ENCODE measurements at places on chromosomes 1 and 21.

DNA sequence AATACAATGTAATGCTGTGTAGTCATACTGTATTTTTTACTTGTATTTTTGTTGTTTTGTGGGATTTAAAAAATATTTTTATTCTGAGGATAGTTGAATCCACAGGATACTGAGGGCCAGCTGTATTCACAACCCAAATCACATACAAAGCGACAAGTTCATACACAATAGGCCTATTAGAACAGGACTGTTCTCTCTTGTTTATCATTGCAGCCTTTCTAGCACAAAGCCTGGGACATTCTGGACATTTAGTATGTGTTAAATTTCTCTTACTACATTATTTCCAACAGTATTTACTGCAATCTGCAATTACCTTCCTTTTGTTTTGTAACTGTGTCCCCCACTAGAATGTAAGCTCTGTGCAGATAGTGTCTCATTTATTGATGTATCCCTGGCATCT, 65.4 kb downstream of the SLC35A3 start:
- DNase-seq: no peak

GRCh38 chr21:43289442-43289841, 120.6 kb downstream of the CRYAA start:
- no peak for DNase-seq

DNA sequence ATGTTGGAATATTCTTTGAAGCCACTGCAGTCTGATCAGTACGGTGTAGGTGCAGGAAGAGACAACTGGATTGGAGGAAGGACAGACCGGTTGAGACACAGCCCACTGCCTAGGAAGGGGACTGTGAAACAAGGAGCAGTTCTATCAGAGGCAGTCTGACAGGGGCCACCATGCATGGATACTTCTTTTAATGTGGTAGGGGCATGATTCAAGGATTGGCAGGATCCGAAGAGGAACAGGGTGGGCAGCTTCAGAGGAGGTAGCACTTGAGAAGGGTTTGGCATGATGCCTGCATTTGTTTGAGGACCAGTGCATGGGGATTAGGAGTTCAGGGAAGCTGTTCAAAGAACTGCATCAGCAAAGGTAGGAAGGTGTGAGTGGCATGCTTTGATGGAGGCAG, 167.9 kb downstream of the DYRK1A start:
- no peak for DNase-seq

DNA sequence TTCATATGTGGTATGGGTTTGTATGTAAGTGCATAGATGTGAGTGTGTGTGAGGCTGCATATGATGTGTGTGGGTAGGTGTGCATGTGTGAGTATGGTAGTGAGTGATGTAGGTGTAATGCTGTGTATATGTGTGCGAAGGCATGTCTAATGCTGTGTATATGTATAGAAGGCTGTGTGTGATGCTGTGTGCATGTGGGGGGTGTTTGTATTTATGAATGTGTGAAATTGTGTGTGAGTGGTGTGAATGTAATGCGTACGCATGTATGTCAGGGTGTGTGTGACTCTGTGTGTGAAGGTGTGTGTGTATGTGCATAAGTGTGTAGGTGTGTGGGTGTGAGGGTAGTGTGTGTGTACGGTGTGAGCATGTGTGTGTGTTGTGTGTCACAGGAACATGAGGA, 300.0 kb downstream of the OMA1 start:
- no peak for DNase-seq

DNA sequence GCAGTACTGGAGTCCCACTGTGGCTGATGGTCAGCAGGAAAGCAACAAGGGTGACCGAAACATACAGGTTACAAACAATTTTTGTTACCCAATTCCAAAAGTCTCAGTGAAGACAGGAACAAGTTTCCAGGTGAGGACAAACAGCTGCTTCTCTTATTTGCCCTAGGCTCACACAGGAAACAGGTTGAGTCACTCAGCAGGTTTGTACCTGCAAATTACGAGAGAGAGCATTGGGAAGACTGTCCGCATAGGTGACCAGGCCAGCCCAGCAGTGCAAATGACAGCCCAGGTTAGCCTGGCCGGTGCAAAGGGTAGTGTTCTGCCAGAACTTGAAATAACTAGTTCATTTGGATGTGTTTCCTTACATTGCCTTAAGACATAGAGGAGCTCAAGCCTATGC, 40.0 kb upstream of the DSCAM start:
- DNase-seq: no peak

DNA sequence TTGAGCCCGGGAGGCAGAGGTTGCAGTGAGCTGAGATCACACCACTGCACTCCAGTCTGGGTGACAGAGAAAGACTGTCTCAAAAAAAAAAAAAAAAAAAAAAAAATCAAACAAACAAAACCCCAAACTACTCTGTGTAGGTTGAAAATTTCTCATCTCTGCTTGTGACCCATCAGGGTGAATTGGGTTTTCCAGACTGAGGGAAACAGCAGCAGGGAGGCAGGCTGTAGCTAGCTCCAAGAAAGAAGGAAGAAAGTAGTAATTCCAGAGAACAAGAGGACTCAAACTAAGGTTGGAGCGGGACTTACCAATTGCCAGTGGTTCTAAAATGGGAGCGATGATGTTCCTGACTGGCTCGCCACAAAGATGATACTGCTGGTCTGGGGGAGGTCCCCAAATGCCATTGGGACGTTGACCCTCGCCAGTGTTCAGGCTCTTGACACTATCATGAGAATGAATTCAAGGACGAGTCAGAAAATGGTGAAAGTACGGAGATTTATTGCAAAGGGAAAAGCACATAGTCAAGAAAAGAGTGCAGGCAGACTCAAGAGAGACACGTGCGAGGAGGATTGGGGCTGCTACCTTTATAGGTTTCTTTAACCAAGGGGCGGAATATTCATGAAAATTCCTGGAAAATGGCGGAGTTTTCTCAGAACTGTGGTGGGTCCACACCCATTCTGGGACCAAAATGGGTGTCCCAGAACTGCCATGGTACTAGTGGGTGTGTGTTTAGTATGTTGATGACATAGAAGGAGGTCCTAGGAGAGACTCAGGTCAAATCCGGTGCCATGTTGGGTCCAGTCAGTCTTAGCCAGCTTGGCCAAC, 13.4 kb downstream of the AADACL4 start:
- no peak for DNase-seq

DNA sequence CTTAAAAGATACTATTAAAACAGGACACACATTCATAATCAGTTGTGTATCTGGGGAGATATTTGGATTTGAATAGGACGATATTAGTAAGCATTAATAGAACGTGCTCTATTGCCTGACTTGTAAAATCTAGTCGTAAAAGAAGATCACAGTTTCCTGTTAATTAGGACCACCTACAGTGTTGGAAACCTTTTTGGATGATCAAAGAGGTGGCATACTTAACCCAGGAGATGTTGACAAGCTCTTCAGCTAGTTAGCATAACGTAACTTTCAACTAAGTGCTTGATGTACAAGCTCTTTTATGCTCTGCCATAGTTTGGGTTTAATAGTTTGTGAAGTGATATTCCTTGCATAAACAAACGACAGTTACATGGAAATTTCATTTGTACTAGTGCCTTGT, 293.3 kb upstream of the NR5A2 start:
- DNase-seq: no peak

GRCh38 chr1:162732094-162732493, 58.4 kb upstream of the HSD17B7 start:
- DNase-seq: no peak
